ENCODE measurements at places on chromosomes 3 and 15. TPM values are rescaled to one million over a fixed set of nuclear protein-coding genes. Genes with fewer than 3 reads are reported as not detected.

SEC11A gene
- polyA plus RNA-seq, result 69.8 TPM

KIF23 gene
- 0.88 TPM for polyA plus RNA-seq

LDHAL6B gene
- polyA plus RNA-seq, result not detected

CSPG4 gene
- 0.36 TPM for polyA plus RNA-seq

EXD1 gene
- polyA plus RNA-seq, result not detected

ASB14 gene
- polyA plus RNA-seq, result not detected

GP5 gene
- 0.15 TPM for polyA plus RNA-seq

CCR9 gene
- polyA plus RNA-seq, result not detected

GPR176 gene
- polyA plus RNA-seq, result 1.5 TPM

CDCP1 gene
- 0.22 TPM for polyA plus RNA-seq

CGNL1 gene
- 12.0 TPM for polyA plus RNA-seq

All from liver (tissue), 10 donors.